ENCODE measurements at places on chromosomes 2 and 18.

DNA sequence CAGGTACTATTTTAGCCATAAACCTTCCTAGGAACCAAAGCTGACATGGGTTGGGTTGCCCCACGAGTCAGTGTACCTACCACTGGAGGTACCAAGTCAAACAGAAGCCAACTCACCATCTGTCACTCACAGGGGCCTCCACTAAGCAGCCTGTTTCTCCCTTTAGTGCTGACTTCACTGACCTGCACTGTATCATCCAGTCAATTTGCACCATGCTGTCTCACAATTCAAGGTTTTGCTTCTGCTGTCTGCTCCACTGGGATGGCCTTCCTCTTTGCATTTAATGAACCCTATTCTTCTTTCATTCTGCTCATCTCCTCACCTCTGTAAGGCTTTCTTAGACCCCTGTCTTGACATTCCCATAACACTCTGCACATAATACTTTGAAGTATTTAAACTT, 47.2 kb downstream of the EIF2AK3 start:
- no peak for DNase-seq

GRCh38 chr18:13233787-13234783, 15.5 kb downstream of the LDLRAD4 start:
- no peak for DNase-seq

DNA sequence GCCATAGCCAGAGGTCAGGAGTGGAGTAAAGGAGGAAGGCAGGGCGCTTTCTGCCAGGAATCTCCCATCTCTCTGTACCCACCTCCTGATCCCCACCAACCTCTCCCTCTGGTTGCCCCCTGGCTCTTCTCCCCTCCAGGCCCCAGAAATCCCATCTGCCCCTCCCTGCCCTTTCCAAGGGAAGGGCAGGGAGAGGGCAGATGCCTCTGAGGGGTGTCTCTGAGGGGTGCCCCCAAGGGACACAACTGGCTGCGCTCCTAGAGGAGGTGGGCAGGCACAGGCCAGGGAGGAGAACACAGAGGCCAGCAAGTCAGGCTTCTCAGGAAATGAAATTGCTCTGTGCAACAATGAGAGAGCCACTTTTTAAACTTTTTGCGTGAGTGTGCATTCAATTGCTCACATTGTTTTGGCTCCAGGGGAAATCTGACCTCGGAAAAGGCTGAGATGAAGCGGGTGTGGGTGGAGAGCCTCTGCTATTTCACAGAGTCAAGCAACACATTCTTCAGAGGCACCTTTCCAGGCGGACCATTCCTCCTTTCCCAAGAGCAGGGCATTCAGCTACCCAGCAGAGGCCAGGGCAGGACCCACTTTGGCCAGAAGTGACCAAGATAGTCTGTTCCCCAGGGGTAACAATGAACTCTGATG, 125.5 kb downstream of the SMAD7 start:
- no peak for DNase-seq

DNA sequence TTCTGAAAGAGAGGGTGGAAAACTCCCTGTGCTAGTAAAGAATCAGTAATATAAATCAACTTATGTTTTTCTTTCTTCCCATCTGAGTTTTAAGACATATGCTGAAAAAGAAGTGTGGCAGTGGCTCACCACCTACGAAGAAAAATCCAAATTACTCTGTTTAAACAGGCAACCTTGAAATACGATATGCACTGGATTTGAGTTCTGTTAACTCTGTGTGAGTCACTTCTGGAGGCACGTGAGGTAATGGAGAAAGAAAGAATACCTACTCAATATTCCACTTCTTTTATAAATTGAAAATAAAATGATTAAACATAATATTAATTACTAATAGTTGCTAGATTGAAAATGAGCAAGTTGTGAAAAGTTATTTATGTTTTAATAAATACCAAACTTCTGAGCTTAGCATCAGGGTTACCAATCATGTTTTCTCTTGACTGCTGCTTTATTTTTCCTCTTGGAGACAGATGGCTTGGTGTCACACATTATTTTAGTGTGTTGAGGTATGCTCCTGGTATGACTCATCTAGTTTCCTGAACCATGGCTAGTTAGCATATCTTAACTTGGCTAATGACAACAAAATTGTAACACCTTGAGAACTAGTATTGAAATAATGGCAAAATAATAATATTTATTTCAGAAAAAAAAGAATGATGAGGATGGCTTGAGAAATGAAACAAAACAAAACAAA, 1705.5 kb upstream of the PIK3C3 start:
- DNase-seq: no peak

DNA sequence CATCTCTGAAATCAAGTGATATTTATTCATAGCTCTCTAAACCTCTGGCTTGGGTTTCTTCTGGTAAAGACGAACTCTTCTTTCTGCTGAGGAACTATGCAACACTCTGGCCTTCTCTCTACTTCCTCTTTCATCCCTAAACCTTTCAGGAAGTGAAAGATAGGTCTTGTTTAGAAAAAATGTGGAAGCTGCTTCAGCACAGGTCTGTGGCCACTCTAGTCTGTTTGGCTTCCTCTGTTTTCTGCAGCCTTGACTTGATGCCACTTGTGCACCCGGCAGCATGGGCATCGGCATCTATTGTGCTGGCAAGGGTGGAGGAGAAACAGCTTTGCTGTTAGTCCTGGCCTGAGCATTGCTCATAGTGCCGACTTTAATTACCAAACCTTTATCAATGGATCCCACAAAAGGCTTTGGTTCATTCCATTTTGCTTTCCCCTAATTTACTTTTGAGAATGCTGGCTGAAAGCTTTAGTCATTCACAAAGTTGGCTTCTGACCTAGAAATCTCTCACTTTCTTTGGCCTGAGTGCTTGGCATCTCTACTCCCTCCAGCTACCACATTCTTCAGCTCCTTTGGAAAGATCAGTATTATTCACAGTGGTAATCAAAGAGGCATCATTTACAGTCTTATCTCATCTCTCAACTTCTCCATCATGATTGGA, 32.0 kb upstream of the GPR39 start:
- no peak for DNase-seq

- DNase-seq: no peak
Measured at GRCh38 chr2:238320648-238321281, 447 bp downstream of the TRAF3IP1 start.

DNA sequence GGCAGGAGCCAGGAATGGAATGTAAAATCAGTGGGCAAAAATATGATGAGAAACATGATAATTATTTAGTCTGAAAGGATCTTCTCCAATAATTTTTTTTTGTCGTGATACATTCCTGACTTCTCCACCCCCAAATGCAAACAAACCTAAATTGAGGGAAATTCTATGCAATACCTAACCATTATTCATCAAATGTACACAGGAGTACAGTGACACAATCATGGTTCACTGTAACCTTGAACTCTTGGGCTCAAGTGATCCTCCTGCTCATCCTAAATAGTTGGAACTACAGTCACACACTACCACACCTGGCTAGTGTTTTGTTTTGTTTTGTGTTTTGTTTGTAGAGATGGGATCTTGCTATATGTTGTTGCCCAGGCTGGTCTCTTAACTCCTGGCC, 46.5 kb downstream of the RAB10 start:
- DNase-seq: no peak

All from activated effector memory CD4-positive, alpha-beta T cell treated with Interleukin-2 at 50 U/mL for 16 hours (primary cell).